ENCODE measurements at places on chromosomes 2 and 18. TPM values are rescaled to one million over a fixed set of nuclear protein-coding genes. Genes with fewer than 3 reads are reported as not detected.
A peak's percentile ranks its signal among the peaks of the same experiment; 100 is the strongest.

SLC30A3 gene
- 0.32 TPM for total RNA-seq

GNLY gene
- not detected for total RNA-seq

GLI2 gene
- 22.5 TPM for total RNA-seq

DNA sequence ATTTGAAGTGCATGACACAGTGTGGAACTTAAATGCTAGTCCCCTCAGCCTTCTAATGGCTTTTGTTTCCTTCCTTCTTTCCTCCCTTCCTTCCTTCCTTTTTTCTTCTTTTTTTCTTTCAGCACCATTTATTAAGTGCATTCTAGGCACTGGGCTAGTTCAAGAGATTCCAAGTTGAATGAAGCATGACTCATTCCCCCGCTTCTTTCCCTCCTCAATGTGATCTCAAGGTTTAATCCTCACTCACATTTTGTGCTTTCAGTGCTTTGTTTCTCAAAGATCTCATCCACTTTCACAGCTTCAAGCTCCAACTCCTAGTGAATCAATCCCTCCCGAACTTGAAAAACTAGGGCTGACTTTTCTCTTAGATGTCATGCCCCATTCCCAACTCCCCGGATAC is 90.1 kb downstream of the LBH start:
- DNase-seq = no peak

DNA sequence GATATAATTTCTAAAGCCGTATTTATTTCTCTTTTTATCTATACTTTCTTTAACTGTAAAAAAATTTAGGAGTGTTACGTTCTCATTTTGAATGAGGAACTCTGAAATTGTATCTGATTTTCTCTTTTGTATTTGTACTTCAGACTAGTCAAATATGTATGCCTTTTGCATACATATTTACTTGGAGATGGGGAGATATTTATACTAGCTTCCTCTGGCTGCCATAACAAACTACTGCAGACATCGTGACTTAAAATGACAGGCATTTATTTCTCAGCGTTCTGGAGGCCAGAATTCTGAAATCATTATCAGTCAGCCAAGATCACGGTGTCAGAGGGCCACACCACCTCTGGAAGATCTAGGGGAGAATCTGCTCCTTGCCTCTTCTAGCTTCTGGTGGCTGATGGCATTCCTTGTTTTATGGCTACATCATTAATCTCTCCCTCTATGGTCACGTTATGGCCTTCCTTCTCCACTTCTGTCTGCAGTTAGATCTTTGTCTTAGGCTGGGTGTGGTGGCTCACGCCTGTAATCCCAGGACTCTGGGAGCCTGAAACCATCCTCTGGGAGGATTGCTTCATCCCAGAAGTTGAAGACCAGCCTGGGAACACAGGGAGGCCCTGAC is 8.2 kb downstream of the LCLAT1 start:
- peak; percentile 82 for DNase-seq

- DNase-seq = no peak
These were observed 338.7 kb downstream of the CDH2 start for GRCh38 chr18:27838225-27838624.

GRCh38 chr18:63083555-63083954 is 236.0 kb downstream of the BCL2 start:
- peak; percentile 42 for DNase-seq

DNA sequence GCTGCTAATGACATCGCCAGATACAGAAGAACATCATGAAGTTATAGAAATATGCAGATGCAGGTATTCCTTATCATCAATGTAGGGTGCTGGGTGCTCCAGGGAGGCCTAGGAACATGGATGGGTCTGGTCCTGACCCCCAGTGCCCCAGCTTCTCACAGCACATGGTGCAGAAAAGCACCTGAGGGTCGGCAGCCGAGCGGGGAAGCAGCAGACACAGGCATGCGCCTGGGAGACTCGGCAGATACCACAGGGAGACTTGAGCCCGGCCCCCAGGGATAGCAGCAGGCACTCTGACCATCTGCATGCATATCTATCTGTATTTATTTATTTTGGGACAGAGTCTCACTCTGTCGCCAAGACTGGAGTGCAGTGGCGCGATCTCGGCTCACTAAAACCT is 43.2 kb downstream of the TMEM18 start:
- DNase-seq = no peak

- no peak for DNase-seq
These were observed 148.7 kb downstream of the CABLES1 start for GRCh38 chr18:23283916-23284430.

Measured in fibroblast of villous mesenchyme (primary cell).